A172 (cell line): ENCODE measurements at places on chromosomes 12 and 14. TPM values are rescaled to one million over a fixed set of nuclear protein-coding genes. Genes with fewer than 3 reads are reported as not detected.

Gene IQSEC3
- not detected in 2 replicates for total RNA-seq

Gene NT5DC3
- total RNA-seq, result 12.6 and 12.7 TPM in 2 replicates

Gene KHNYN
- total RNA-seq, result 15.4 and 19.5 TPM in 2 replicates

Gene HOXC13
- 7.5 and 8.9 TPM in 2 replicates for total RNA-seq

Gene KCNMB4
- total RNA-seq, result 0.95 and 1.1 TPM in 2 replicates

Gene AMDHD1
- total RNA-seq, result 0.65 and 0.79 TPM in 2 replicates

Gene SERPINA1
- 0.78 and 1.2 TPM in 2 replicates for total RNA-seq

Gene NRIP2
- not detected in 2 replicates for total RNA-seq

Gene TMEM132D
- not detected in 2 replicates for total RNA-seq

Gene SMIM41
- not detected in 2 replicates for total RNA-seq

Gene NKX2-1
- not detected in 2 replicates for total RNA-seq

Gene GPD1
- total RNA-seq, result 0.29 and 3.8 TPM in 2 replicates

Gene SMARCD1
- total RNA-seq, result 57.4 and 93.9 TPM in 2 replicates

Gene PTPRR
- total RNA-seq, result 35.8 and 41.5 TPM in 2 replicates

Gene CMA1
- total RNA-seq, result not detected in 2 replicates

Gene SLC39A2
- not detected in 2 replicates for total RNA-seq

Gene PPP1R36
- 0.69 TPM in 1 of 2 replicates, not detected in the other for total RNA-seq

Gene DEPDC4
- 2.8 and 3.1 TPM in 2 replicates for total RNA-seq

Gene TGM1
- total RNA-seq, result 0.64 and 3.3 TPM in 2 replicates

Gene WBP11
- total RNA-seq, result 7.8 and 10.6 TPM in 2 replicates

Gene C12orf54
- not detected in 2 replicates for total RNA-seq

Gene UNC79
- not detected in 2 replicates for total RNA-seq

Gene RPGRIP1
- not detected in 2 replicates for total RNA-seq

Gene PTPRB
- total RNA-seq, result 2.3 and 3.5 TPM in 2 replicates

Gene NUBPL
- 9.8 and 9.9 TPM in 2 replicates for total RNA-seq
